ENCODE measurements at places on chromosomes 12 and 14.

DNA sequence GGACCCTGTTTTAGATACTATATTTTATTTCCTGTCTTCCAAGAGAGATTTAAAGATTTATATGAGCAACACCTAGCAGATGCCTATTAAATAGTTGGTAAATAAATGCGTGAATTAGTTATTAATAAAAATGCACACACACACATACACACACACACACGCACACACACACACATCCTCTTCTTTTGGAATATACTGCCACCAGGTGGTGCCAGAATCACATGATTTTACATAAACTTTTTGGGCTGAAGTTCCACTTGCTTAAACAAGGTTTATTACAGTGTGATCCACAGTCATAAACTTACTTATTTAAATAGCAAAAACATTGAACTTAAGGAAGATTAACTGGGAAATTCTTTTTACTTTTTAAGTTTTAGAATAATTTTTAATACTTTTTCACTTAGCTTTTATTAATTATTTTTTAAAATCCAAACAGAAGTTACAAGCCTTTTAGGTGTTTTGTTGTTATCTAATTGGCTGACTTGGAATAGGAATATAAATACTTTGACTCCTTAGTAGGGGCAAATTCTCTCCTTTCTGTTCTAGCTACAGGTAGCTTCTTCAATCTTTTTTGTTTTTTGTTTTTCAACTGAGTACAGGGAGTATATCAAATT, 17.5 kb downstream of the RAD51B start:
- peak; percentile 85 for DNase-seq

DNA sequence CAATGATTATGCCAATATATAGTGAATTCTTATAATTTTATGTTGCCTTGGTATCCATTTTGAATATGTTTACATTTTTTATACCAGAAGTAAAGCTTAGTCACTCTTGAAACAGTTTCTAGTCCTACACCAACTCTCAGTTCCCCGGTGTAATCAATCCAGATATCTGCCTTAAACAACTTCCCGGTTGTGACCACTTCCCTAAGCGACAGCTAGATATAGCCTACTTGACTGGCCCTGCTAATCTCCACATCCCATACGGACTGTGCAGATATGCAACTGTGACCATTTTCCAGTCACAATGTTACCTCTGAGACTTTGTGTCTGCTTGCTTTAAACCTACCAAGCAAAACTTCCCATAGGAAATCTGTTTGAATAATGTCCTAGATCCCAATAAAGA, 1551.5 kb upstream of the SEL1L start:
- peak; percentile 60 for DNase-seq

DNA sequence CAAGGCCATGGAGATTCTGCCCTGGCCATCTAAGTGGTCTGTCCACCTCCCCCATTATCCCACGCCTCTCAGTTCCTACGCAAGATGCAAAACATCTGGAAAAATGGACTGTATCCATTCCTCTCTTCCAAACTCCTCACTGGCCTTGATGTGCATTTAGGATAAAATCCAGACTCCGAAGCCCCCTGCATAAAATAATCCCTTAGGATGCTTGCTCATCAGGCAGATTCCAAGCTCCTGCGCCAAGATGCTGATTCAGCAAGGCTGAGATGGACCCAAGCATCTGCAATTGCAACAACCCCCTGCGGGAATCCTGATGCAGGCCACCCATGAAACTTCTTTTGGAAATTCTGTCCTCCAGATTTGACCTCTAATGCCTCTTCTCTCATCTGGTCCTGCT, 81.6 kb downstream of the SPRING1 start:
- no peak for DNase-seq

DNA sequence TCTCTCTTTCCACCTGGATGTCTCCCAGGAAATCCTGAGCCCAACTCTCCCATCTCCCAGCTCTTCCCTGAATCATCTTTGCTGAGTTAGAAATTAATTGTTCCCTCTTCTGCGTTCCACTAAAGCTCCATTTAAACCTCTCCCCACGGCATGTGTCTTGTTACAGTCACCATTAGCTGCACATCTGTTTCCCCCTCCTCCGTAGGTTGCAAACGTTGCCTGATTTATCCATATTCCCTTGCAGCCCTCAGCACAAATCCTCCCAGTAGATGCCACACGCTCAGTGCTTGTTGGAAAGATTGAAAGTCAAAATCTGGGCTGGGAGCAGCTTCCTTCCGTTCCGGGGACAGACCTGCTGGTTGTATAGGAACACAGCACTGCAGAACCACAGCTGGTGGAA, 90.4 kb downstream of the SLC24A4 start:
- DNase-seq: no peak

DNA sequence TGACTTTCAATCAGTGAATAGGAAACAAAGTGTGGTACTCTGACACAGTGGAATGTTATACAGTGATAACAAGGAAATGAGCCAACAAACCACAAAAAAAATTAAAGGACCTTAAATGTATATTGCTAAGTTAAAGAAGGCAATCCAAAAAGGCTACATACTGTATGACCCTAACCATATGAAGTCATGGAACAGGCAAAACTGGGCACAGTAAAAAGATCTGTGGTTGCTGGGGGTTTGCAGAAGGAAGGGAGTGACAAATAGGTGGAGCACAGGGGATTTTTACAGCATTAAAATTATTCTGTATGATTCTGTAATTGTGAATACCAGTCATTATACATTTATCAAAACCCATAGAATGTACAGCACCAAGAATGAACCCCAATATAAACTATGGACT, 112.6 kb downstream of the KCNC2 start:
- no peak for DNase-seq

- no peak for DNase-seq
Measured at GRCh38 chr12:69007101-69007854, 74.3 kb upstream of the CPM start.

DNA sequence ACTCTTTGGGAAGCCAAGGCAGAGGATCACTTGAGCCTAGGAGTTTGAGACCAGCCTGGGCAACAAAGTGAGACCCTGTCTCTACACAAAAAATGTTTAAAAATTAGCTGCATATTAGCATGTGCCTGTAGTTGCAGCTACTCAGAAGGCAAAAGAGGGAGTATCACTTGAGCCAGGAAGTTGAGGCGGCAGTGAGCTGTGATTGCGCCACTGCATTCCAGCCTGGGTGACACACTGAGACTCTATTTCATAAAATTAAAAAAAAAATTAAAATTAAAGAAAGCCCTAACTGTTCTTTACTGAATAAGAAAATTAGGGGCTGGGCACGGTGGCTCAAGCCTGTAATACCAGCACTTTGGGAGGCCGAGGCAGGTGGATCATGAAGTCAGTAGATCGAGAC, 27.0 kb downstream of the SENP1 start:
- DNase-seq: no peak

GRCh38 chr12:24152270-24152669, 202.8 kb upstream of the SOX5 start:
- DNase-seq: no peak

DNA sequence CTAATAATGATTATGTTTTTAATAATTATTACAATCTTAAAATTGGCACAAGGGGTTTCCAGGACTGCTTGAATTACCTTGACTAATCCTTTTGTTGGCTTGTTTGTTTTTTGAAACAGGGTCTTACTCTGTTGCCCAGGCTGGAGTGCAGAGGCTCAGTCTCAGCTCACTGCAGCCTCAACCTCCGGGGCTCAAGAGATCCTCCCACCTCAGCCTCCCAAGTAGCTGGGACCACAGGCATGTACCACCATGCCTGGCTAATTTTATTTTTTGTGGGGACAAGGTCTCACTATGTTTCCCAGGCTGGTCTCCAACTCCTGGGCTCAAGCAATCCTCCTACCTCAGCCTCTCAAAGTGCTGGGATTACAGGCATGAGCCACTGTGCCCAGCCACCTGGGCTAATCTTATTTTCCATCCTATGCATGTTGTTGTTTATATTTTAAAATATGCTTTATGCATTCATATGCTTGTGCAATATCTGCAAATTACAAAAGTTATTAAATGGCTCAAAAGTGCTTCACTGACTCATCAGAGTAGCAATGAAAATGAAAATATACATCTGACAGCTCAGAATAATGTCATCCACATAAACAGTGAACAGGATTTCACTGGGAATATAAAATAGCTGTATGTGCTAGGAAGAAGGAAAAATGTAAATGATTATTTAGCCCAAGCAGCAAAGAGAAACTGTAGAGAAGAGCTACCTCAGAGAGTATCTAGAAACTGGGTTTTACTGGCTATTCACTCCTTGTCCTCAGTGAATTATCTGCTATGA, 24.8 kb upstream of the PLEKHG6 start:
- DNase-seq: no peak

DNA sequence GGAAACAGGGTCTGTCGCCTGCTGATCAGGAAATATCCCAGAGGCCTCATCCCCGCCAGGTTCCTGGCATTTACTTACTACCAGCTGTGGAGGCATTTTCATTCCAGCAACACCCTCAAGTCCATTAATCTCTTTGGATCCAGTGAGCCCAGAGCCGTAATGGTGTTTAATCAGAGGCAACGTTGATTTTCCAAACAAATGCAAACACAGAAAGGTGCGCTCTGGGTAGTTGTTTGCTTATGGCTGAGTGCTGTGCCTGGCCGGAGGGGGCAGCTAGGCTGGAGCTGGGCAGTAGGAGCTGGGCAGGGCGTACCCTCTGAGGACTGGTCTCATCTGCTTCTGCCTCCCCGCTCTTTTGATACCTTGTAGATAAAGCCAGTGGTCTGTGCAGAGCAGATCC, 110.6 kb downstream of the ADCK1 start:
- DNase-seq: no peak

DNA sequence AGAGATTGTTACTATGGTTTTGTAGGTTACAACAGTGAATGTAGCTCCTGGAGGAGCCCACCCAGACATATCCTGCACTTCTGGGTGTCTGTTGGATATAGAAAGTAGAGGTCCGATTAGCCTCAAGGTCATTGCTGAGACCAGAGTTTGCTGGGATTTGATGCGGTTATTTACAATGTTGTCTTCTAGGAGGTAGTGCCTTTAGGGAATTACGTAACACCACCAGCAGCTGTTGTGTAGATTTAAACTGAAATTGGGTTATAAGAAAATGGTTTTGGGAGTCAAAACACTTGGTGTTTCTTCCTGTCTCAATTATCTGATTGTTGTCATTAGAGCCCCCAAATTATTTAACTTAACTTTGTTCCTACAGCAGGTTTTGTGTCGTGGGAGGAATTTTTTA, 225.3 kb upstream of the PELI2 start:
- DNase-seq: no peak

DNA sequence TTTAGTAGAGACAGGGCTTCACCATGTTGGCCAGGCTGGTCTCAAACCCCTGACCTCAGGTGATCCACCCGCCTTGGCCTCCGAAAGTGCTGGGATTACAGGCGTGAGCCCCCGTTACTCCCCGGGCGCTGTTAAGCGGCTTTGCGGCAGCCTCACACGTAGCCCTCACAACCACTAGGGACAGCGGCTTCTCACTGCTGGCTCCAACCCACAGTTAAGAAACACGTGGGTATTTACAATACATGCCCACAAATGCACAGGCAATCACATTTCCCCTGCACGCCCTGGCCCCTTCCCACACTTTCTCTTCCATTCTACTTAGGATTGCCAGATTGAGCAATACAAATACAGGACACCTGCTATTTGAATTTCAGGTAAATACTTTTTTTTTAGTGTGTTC, 37.0 kb upstream of the EIF5 start:
- peak; percentile 50 for DNase-seq

GRCh38 chr14:68473794-68474193, 319.1 kb downstream of the ZFP36L1 start:
- DNase-seq: peak; percentile 9

DNA sequence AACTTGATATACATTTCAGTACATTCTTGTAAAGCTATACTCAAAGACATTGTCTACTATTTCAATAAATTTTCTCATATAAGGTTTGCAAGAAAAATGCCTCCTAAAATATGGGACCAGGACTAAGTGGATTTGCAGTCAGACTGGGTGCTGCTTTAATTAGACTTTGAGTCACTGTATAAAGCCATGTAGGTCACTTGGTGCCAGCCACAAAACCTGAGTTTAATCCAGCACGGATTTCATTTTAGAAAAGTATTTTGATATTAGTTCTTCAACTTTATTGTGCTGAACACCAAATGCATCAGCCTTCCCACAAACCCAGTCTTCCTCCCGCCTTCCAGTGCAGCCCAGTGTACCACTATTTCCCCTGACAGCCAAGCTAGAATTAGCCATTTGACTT, 9.9 kb upstream of the NID2 start:
- no peak for DNase-seq

GRCh38 chr14:95326987-95327386, 7.3 kb upstream of the CLMN start:
- no peak for DNase-seq
